Hepatocyte (in vitro differentiated cells): ENCODE measurements at places on chromosomes 11 and 22. TPM values are rescaled to one million over a fixed set of nuclear protein-coding genes. Genes with fewer than 3 reads are reported as not detected.

LRRC10B gene
- polyA plus RNA-seq, result 0.68 TPM in 1 of 2 replicates, not detected in the other

MRGPRF gene
- polyA plus RNA-seq, result 7.5 and 12.1 TPM in 2 replicates

MUC6 gene
- polyA plus RNA-seq, result not detected in 2 replicates

TRIM49C gene
- polyA plus RNA-seq, result not detected in 2 replicates

PNPLA3 gene
- 17.3 and 18.9 TPM in 2 replicates for polyA plus RNA-seq

VPS11 gene
- polyA plus RNA-seq, result 26.5 and 31.8 TPM in 2 replicates

MUC2 gene
- polyA plus RNA-seq, result 0.77 and 0.83 TPM in 2 replicates

FOSL1 gene
- 16.5 and 20.1 TPM in 2 replicates for polyA plus RNA-seq

CHKB gene
- 89.7 and 125 TPM in 2 replicates for polyA plus RNA-seq

HBB gene
- not detected in 2 replicates for polyA plus RNA-seq

B3GAT1 gene
- polyA plus RNA-seq, result 0.40 TPM in 1 of 2 replicates, not detected in the other

DNAJB7 gene
- polyA plus RNA-seq, result 0.06 and 0.66 TPM in 2 replicates

SMPD1 gene
- polyA plus RNA-seq, result 61.7 and 63.0 TPM in 2 replicates

IGF2 gene
- polyA plus RNA-seq, result 2,911 and 3,175 TPM in 2 replicates

DDI1 gene
- 0.34 and 0.39 TPM in 2 replicates for polyA plus RNA-seq

HYLS1 gene
- polyA plus RNA-seq, result 4.3 and 5.4 TPM in 2 replicates

ANKK1 gene
- 0.13 TPM in 1 of 2 replicates, not detected in the other for polyA plus RNA-seq

SLC15A3 gene
- polyA plus RNA-seq, result 0.56 and 2.3 TPM in 2 replicates

CD3E gene
- not detected in 2 replicates for polyA plus RNA-seq

TCN2 gene
- polyA plus RNA-seq, result 35.5 and 39.3 TPM in 2 replicates

GNAZ gene
- polyA plus RNA-seq, result 3.4 and 5.1 TPM in 2 replicates

GPHA2 gene
- polyA plus RNA-seq, result not detected in 2 replicates

C2CD3 gene
- polyA plus RNA-seq, result 9.6 and 9.8 TPM in 2 replicates

NXPE2 gene
- not detected in 2 replicates for polyA plus RNA-seq

CHST1 gene
- polyA plus RNA-seq, result 1.9 and 2.9 TPM in 2 replicates

DCDC1 gene
- polyA plus RNA-seq, result 0.63 and 1.3 TPM in 2 replicates

PI4KA gene
- polyA plus RNA-seq, result 75.7 and 80.5 TPM in 2 replicates

SLC37A2 gene
- polyA plus RNA-seq, result 0.22 and 3.9 TPM in 2 replicates

BATF2 gene
- 2.6 TPM in 1 of 2 replicates, not detected in the other for polyA plus RNA-seq

BEST1 gene
- polyA plus RNA-seq, result 5.7 and 6.9 TPM in 2 replicates

OR2AG2 gene
- polyA plus RNA-seq, result not detected in 2 replicates

TPBGL gene
- polyA plus RNA-seq, result 0.12 and 0.64 TPM in 2 replicates

PDGFD gene
- 17.3 and 17.7 TPM in 2 replicates for polyA plus RNA-seq

MIAT gene
- 0.51 and 1.9 TPM in 2 replicates for polyA plus RNA-seq

OR4D5 gene
- polyA plus RNA-seq, result not detected in 2 replicates

FIBIN gene
- 25.2 and 36.5 TPM in 2 replicates for polyA plus RNA-seq

OR51E1 gene
- 0.92 and 2.2 TPM in 2 replicates for polyA plus RNA-seq

TTC36 gene
- polyA plus RNA-seq, result 2.1 and 3.1 TPM in 2 replicates

TSSK2 gene
- not detected in 2 replicates for polyA plus RNA-seq

OR8G1 gene
- not detected in 2 replicates for polyA plus RNA-seq

OR52A1 gene
- polyA plus RNA-seq, result not detected in 2 replicates

PLCB3 gene
- polyA plus RNA-seq, result 19.0 and 19.5 TPM in 2 replicates

HBG2 gene
- 0.63 TPM in 1 of 2 replicates, not detected in the other for polyA plus RNA-seq

SLC22A6 gene
- polyA plus RNA-seq, result 0.46 TPM in 1 of 2 replicates, not detected in the other

SLC7A4 gene
- 494 and 496 TPM in 2 replicates for polyA plus RNA-seq

OR6T1 gene
- polyA plus RNA-seq, result not detected in 2 replicates

VSIG10L2 gene
- polyA plus RNA-seq, result 0.04 TPM in 1 of 2 replicates, not detected in the other

EPS8L2 gene
- 310 and 339 TPM in 2 replicates for polyA plus RNA-seq

CAVIN3 gene
- polyA plus RNA-seq, result 115 and 128 TPM in 2 replicates
